Left ventricle myocardium inferior (tissue), 1 donor: ENCODE measurements at places on chromosomes 12 and 14. TPM values are rescaled to one million over a fixed set of nuclear protein-coding genes. Genes with fewer than 3 reads are reported as not detected.

DNA sequence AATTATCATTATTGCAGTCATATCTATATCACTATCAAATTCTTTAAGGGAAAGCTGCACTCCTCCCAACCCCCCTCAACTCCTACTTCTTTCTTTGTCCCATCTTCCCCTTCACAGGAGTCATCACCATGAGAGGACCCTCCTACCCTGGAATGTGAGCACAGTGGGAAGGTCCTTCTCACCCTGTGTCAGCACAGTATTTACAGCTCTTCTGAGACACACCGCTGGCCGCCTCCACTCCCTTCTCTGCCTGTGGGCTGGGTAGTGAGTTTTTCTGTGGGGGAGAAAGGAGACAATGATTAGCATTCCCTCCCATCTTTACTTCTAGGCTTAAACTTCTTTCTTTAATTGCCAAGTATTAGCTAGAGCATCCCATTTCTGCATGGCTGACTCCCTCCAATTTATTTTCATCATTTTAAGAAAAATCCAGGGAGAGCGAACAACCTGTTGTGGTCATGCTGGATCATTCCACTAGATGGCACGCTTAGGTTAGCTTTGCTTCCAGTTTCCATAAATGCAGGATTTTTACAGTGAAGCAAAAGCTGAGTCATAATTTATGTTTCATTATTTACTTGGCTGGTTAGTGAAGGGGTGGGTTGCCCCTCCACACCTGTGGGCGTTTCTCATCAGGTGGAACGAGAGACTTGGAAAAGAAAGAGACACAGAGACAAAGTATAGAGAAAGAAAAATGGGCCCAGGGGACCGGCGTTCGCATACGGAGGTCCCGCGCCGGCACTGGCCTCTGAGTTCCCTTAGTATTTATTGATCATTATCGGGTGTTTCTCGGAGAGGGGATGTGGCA is 188.5 kb downstream of the ALX1 start:
- no peaks in the 10 kb centered on the region for H3K36me3 ChIP-seq
- H3K27ac ChIP-seq = no peak overlapping the region
- peaks cover 7% of the 10 kb centered on the region for H3K4me1 ChIP-seq

DNA sequence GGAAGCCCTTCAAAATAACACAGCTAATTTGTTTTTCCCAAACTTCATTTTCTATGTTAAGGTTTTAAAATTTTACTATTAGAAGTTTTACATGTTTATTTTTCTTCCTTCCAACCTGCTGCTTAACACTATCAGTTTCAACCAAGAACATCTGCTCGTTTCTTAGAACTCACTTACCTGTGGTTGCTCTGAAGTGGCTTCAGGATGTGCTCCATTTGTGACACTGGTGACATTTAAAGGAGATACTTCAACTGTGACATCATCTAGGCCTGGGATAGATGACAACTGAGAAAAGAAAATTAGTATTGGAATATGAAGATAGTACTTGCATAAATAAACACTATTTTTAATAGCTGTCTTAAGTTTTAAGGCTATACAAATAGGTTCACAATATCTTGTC is 17.9 kb downstream of the WASHC3 start:
- H3K27me3 ChIP-seq = no peaks in the 10 kb centered on the region
- DNase-seq = no peak
- H3K27ac ChIP-seq = no peak overlapping the region
- no peaks in the 10 kb centered on the region for H3K4me1 ChIP-seq
- no peak overlapping the region for H3K4me3 ChIP-seq

PDZRN4 gene
- total RNA-seq = 0.14 TPM

SLC5A8 gene
- not detected for total RNA-seq

FOXG1 gene
- total RNA-seq = not detected

RBP5 gene
- 0.47 TPM for total RNA-seq

TMEM117 gene
- 6.7 TPM for total RNA-seq

DNA sequence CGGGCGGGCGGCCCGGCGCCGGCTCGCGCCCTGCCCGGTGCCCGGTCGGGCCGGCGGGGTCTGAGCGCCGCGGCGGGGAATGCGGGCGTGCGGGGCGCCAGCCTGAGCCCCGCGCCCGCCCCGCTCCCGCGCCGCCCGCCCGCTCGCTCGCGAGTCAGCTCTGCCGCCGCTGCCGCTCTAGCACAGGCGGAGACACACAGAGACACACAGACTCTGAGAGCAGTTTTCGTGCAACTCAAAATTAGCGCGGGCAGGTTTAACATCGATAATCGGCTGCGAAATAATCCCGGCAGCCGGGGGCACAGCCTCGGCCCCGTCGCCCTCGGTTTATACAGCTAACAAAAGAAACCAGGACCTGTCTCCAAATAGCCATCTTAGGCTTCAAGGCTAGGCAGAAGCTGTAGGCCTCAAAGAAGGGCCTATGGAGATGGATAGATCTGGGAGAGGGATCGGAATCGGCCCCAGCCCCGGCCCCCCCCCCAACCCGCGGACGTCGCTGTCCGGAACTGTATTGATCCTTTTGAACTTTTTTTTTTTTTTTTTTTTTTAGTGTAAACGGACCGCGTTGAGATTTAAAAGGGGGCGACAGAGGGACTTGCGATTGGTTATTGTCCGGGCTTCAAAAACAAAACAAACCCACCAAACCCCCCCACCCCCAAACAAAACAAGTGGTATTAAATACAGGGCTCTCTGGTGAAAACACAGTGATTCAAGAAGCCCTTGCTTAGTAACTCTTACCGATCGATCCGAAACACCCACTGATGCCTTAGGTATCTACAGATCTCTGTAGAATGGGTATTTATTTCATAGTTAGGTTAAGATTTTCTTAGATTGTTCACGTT is 1.1 kb downstream of the ARID2 start:
- H3K27ac ChIP-seq = peak overlapping the region; percentile 99
- DNase-seq = peak; percentile 39
- H3K27me3 ChIP-seq = no peaks in the 10 kb centered on the region
- H3K4me3 ChIP-seq = peak overlapping the region; percentile 89
- no peaks in the 10 kb centered on the region for H3K36me3 ChIP-seq
